ENCODE measurements at places on chromosomes 6 and 20.

- no peak for DNase-seq
Observed at GRCh38 chr20:39523405-39523804, 561.3 kb downstream of the DHX35 start.

DNA sequence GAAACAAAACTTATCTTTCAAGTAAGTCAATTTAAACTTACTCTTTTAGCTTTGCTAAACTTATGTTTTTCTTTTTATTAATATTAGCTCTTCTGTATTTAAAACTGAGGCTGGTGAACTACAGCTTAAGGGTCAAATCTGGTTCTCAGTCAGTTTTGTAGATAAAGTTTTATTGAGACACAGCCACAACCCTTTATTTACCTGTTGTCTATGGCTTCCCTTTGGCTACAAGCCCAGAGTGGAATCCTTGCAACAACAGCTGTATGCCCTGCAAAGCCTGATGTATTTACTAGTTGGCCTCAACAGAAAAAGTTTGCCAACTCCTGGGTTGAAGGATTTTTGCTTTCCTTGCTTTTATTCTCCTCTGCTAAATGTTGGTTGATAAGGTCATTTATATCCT lies 491.4 kb upstream of the RNF217 start:
- DNase-seq, result no peak

DNA sequence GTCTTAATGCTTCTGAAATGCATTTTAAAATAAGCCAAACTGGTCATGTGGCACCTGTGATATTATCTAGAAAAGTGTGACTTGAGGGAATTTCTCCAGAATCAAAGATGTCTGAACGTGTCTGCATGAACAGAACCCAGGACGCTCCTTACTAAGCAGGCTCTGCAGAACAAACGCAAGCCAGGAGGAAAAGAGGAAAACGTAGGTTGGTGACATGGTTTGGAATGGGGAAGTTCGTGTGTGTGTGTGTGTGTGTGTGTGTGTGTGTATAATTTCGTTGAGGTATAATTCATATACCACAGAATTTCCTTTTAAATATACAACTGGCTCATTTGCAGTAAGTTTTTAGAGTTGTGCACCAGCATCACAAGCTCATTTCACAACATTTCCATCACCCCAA lies 200.5 kb upstream of the FOXQ1 start:
- no peak for DNase-seq

DNA sequence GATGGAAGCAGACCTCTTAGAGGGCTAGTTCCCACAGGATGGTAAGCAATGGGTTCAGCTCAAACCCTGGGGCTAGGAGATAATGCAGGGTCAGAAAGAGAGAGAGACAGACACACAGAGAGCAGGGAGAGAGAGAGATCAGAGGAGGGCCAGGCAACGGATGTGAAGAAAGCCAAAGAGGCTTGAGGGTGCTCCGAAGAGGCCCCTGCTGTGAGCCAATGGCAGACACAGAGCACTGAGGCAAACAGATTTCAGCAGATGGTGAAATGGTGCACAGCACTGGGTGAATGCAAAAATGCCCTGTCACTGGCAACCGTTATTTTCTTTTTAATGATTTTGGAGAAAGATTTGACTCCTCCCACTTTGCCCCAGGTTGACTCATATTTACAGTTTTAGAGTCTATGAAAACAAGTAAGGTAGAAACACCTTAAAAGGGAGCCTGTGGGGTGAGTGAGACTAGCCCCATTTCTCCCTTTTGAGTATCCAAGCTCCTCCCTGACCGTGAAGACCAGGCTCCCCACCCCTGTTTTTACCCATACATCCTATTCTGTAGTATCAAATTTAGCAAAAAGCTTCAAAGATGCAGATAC lies 840 bp downstream of the DEFB132 start:
- DNase-seq, result no peak

DNA sequence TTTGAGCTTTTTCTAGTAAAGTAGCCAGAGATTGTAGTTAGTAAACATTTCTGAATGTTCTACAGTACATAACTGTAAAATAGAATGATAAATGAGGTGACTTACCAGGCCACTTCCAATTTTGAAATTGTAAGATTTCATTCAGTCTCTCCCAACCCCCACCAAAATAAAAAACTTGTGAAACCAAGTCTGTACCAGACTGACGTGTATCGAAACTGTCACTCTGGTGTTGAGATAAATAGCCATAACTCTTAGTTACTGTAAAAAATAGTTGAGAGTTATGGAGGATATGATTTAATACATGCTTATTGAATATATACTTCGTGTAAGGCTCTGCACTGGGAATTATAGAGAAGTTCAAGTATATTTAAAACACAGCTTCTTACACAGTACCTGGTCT lies 455.7 kb downstream of the PLCB1 start:
- DNase-seq, result no peak

DNA sequence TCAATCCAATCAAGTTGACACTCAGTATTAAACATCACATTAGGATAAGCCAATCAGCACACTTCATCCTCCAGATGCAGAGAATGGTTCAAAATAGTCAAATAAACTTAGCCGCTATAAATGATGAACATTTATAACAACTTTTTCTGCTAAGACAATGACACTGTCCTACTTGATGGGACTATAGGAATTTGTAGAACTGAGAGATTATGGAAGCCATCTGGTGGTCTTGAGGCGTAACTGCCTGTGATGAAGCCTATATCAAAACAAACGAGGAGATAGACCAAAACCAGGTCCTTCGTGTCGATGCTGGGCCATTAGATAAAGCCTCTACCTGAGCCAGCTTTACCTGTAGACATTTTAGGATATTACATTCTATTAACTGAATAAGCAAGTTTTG lies 631.1 kb downstream of the COL12A1 start:
- DNase-seq, result no peak

DNA sequence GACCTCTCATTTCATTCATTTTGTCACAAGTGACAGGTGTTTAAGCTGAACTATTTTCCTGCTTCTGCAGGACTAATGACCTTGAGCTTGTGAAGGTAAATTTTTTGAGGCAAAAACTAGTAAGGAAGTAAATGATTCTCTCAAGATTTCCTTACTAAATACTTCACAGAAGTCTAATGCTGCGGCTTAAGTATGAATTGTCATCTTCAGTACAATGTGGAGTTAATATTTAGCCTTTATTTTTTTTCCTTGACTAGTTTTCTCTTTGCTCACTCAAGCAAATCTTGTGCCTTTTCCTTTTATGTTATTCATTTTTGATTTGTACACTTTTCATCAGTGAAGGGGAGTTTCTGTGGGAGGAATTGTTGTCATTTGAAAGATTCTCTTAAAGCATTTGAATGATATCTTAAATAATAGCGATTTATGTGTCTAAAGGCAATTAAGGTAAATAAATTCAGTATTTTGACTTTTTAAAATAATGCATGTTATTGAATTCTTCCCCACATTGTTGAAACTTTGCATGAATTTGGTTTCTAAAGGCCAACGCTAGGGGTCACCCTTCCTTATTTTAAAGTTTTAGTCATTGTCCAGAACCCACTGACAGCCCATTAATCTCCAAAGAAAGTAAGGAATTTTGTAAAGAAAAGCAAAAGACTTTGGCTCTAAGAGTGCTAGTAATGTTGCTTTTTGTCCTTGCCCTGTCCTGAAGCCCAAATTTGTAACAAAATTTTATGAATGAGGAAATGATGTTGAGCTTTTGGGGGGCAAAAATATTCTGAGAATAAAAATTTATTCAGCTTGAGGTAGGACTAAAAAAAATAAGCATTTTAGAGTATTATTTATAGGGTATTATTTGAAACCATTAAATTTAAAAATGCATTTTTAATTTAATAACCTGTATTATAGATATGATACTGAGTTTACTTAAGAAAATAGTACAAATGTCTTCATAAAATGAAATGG lies 157.4 kb upstream of the LAMA2 start:
- DNase-seq, result peak; percentile 41

DNA sequence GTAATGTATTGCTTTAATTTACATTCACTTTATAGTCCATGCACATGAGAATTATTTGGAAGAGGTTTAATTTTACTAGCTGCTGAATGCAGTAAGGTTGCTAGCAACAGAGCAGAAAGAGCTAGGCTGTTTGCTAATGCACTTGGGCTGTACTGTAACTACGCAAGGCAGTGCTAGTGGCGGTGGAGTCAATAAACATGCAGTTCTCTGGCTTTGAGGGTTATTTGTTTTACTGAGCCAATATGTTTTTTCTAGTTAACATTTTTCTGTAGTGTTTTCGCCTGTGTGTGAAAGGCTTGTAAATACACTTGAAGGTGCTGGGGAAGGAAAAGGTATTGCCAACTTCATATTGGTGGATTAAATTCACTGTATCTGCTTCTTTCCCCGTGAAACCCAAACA lies 112.8 kb downstream of the BTBD3 start:
- DNase-seq, result no peak

- DNase-seq, result no peak
Observed at GRCh38 chr6:14888575-14889000, 357.3 kb upstream of the JARID2 start.

DNA sequence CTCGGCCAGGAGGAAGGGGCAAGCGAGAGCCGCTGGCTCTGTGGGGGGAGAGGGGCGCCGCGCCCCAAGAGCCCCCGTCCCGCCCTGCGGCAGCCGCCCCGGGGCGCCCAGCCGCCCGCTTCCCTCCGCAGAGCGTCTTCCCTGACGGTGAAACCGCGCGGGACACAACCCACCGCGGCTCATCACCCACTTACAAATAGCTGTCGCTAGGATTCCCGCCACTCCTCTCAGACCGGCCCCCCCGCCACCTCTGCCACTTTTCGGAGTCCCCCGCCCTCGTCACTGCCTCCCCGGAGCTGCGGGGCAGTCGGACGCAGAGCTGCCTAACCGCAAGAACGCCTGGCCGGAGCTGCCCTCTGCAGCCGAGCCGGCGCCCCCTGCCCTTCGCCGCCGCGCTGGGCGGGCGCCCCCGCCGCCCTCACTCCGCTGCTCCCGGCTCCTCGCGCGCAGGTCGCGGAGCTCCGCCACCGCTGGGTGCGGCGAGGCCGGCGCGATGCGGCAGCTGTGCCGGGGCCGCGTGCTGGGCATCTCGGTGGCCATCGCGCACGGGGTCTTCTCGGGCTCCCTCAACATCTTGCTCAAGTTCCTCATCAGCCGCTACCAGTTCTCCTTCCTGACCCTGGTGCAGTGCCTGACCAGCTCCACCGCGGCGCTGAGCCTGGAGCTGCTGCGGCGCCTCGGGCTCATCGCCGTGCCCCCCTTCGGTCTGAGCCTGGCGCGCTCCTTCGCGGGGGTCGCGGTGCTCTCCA lies at the start of gene SLC35D3:
Gene SLC35D3 (plus strand): TSS at position 366 of the 749 bp plus-strand sequence. CDS start 128 bp downstream, at position 494.
- no peak for DNase-seq

DNA sequence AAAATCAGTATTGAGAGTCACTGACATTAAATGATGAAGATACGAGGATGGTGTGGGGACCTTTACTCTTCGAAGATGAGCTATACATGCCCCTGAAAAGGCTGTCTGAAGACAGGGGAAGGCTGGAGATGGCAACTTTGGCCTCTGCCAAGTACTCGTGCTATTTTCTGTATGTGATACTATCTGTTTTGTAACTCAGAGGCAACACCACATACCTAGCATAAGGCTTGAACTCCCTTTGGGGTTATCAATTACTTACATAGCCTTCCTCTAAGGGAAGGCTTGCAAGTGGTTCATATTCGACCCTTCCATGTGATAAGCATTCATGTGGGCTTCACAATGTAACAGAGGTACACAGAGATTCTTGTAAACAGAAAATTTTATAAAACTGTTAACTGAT lies 68.7 kb upstream of the FBXO30 start:
- DNase-seq, result no peak

DNA sequence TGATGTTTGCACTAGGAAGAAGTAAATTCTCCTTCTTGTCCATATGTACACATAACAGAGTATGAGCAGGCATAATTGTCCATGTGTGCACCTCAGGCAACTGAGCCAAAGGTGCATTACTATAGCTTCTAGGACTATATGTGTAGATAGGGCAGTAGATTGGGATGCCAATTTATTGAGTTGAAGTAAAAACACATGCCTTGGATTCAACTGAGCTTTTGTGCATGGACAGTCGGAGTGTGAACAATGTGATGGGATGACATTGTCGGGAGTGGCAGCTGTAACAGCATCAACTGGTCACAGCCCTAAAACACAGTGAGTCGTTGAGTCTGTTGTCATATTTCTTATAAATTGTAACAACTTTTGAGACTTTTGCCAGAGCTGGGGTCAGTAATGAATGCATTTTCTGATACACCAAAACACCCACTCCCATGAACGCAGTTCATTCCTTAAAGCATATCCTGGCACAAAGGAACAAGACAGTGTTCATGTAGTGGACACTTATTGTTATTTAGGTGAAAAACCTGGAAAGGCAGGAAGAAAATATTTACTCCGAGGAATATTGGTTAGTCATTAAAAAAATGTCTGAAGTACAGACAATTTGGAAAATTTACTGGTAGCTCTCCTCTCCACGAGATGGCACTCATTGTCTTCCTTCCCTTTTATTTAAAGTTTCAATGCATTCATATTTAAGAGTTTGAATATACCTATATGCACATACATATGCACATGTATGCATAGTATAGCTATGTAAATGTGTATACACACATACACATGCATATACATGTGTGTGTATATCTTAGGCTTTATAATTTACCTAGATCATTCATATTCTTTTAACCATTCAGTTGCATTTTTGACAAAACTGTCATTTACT lies 302.0 kb upstream of the STXBP5 start:
- no peak for DNase-seq

GRCh38 chr6:167577891-167578361 lies 248.8 kb upstream of the AFDN start:
- no peak for DNase-seq

GRCh38 chr6:43951063-43951755 lies 176.0 kb downstream of the MRPL14 start:
- DNase-seq, result no peak

- DNase-seq, result no peak
Observed at GRCh38 chr6:79436241-79436640, 101.0 kb downstream of the LCA5 start.

DNA sequence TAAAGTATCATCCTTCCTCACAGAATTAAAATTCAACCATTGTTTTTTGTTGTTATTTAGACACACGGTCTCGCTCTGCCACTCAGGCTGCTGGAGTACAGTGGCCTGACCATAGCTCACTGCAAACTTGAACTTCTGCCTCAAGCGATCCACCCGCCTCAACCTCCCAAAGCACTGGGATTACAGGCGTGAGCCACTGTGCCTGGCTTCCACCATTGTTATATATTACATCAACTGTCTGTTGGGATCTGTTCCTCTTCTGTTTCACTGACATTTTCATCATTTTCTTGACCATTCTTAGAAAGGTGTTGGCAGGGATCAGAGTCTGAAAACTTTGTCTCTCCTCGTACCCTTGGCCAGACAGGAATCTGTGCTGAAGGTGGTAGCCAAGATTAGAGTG lies 21.3 kb upstream of the TULP1 start:
- no peak for DNase-seq

Measured in stimulated activated CD4-positive, alpha-beta T cell treated with anti-CD3 and anti-CD28 coated beads, Interleukin-2, amount 100 ng/mL, for 24 hours (primary cell).